ENCODE measurements at places on chromosomes 2 and 18. TPM values are rescaled to one million over a fixed set of nuclear protein-coding genes. Genes with fewer than 3 reads are reported as not detected.

ACVR1C gene
- total RNA-seq, result 1.9 TPM

- DNase-seq, result no peak
- peaks cover 35% of the 10 kb centered on the region for H3K36me3 ChIP-seq
- H3K27me3 ChIP-seq, result no peaks in the 10 kb centered on the region
- no peak overlapping the region for H3K4me3 ChIP-seq
- no peak overlapping the region for H3K27ac ChIP-seq
Measured at GRCh38 chr2:73451263-73451972, 65.8 kb downstream of the ALMS1 start.

SPATA3 gene
- total RNA-seq, result 0.35 TPM

DNA sequence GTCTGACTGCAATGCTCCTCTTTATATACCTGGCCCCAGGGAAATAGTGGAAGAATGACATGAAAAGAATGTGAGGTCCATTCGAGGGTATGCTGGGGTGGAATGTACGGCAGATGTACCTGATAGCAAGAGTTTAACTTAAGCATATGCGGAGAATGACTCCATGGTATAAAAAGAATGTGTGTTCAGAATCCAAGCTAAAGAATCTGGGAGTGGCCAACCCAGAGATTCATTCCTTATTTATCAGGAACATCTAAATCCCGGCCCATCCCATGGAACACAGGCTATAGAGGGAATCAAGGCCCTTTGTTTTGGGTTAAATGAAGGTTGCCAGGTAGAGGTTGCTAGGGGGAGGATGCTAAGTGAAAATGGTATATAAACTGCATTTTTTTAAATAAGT lies 150.0 kb downstream of the ZNF385B start:
- H3K4me1 ChIP-seq, result no peaks in the 10 kb centered on the region
- no peak overlapping the region for H3K27ac ChIP-seq
- H3K36me3 ChIP-seq, result no peaks in the 10 kb centered on the region
- no peak for DNase-seq

DNA sequence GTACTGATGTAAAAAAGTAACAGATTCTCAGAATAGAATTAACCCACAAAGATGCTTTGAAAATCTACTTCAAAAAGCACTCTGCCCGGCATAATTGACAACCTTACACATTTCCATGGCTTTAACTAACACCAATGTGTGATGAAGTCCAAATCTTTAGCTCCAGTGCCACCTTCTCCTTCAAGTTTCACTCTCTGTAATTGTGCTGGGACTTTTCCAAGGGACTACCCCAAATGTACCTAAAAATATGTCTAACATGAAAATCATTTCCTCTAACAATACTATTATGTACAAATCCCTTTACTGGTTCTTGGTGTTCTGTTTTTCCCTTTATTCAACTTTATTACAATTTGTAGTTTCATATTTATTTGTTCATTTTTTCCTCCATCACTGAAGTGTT lies 20.6 kb upstream of the UBE2E3 start:
- H3K36me3 ChIP-seq, result no peaks in the 10 kb centered on the region
- H3K4me1 ChIP-seq, result no peaks in the 10 kb centered on the region
- no peak overlapping the region for H3K27ac ChIP-seq
- no peak overlapping the region for H3K4me3 ChIP-seq
- no peak for DNase-seq
- peaks cover 7% of the 10 kb centered on the region for H3K27me3 ChIP-seq

- H3K36me3 ChIP-seq, result no peaks in the 10 kb centered on the region
- H3K27me3 ChIP-seq, result peaks cover 7% of the 10 kb centered on the region
- no peak overlapping the region for H3K4me3 ChIP-seq
- no peak overlapping the region for H3K27ac ChIP-seq
- DNase-seq, result no peak
Measured at GRCh38 chr2:94870440-94871225, 597 bp upstream of the TEKT4 start.

PRSS56 gene
- total RNA-seq, result not detected

DNA sequence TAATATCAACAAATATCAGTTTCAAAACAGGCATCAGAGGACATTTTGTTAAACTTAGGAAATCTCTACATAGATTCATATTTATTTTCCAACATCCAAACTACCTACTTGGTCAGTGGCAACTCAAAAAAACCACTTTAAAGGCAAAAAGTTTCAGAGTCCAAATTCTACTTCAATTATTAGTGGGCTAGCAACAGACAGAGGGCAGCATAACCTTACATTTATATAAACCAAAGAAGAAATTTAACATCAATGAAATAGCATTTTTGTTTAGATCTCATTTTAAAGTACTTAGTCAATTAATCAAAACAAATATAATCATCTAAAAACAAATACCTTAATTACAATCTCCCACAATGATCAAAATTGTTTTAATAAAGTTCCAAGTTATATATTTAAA lies 33.3 kb downstream of the RTTN start:
- peaks cover 2% of the 10 kb centered on the region for H3K4me1 ChIP-seq
- no peak for DNase-seq
- H3K36me3 ChIP-seq, result peaks cover 8% of the 10 kb centered on the region
- no peaks in the 10 kb centered on the region for H3K27me3 ChIP-seq

QPCT gene
- not detected for total RNA-seq
